ENCODE measurements at places on chromosomes 16 and 17. TPM values are rescaled to one million over a fixed set of nuclear protein-coding genes. Genes with fewer than 3 reads are reported as not detected.

GRCh38 chr16:65728167-65728566 is 606.3 kb upstream of the CDH11 start:
- DNase-seq = no peak

DNA sequence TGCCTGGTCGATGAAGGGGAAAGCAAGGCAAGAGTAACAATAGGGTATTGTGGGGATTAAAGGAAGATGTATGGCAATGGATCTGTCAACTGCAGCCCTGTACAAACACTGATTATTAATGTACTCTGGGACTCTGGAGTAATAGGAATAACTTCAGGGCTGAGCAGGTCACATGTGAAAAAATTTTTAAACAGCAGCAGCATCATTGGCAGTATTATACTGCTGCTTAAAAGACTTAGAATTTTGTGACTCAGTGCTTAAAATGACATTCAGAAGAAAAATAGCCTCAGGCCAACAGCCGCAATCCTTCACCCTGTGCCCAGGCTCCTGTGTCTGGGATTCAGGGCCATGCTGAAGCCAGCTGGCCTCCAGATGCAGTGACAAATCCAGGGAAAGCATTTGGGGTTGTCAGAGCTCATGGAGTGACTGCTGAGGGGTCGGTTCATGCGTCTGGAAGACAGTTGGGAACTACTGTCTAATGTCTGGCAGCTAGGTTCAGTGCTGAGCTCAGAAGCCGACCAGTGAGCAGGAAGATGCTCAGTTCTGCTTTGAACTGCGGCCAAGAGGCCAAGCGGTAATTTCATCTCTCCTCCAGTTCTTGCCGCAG is 22.2 kb downstream of the TEX2 start:
- no peak for DNase-seq

- DNase-seq = no peak
Measured at GRCh38 chr16:74999219-74999608, 390 bp downstream of the ZNRF1 start.

DNA sequence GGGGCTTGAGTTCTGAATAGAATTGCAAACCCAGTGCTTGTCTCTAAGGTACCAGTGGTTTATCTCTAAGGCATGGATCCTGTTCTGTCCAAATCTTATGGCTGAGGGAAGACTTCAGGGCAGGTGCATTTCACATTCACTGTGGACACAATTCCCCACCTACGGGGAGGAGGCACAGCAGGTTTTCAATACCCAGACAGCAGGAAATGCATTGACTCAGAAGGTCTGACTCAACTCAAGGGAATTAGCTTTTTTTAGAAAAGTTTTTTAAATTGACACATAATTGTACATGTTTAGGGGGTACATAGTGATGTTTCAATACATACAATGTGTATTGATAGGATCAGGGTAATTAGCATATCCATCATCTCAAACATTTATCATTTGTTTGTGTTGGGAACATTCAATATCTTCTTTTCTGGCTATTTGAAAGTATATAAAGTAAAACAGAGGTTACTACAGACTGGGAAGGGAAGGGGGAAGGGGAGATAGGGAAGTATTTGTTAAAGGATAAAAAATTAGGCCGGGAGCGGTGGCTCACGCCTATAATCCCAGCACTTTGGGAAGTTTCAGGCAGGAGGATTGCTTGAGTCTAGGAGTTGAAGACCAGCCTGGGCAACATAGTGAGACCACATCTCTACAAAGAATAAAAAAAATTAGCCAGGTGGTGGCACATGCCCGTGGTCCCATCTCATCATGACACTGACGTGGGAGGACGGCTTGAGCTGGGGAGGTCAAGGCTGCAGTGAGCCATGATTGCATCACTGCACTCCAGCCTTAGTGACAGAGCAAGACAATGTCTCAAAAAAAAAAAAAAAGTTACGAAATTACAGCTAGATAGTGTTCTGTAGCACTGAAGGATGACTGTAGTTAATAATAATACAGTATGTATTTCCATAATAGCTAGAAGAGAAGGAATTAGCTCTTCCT is 54.9 kb downstream of the RGS9 start:
- DNase-seq = peak; percentile 24

DNA sequence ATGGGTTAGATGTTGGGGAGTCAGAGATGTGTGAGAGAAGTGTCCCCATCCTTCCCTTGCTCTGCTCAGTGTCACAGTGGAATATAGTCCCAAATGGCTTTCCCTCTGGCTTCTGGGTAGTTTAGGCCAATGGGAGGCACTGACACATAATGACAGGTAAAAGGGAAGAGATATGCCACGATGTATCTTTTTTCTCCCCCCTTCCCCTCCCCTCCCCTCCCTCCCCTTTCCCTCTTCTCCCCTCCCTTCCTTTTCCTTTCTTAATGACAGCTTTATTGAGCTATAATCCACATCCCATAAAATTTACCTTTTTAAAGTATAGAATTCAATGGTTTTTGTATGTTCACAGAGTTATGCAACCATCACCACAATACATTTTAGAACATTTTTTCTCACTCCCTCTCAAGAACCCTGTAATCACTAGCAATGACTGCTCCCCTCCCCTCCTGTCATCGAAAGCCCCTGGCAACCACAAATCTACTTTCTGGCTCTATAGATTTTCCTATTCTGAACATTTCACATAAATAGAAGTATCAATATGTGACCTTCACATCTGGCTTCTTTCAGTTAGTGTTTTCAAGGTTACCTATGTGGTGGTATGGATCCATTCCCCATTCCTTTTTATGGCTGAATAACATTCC is 617 bp upstream of the CCR7 start:
- no peak for DNase-seq

GRCh38 chr17:80477647-80478478 is 1.5 kb upstream of the NPTX1 start:
- no peak for DNase-seq

DNA sequence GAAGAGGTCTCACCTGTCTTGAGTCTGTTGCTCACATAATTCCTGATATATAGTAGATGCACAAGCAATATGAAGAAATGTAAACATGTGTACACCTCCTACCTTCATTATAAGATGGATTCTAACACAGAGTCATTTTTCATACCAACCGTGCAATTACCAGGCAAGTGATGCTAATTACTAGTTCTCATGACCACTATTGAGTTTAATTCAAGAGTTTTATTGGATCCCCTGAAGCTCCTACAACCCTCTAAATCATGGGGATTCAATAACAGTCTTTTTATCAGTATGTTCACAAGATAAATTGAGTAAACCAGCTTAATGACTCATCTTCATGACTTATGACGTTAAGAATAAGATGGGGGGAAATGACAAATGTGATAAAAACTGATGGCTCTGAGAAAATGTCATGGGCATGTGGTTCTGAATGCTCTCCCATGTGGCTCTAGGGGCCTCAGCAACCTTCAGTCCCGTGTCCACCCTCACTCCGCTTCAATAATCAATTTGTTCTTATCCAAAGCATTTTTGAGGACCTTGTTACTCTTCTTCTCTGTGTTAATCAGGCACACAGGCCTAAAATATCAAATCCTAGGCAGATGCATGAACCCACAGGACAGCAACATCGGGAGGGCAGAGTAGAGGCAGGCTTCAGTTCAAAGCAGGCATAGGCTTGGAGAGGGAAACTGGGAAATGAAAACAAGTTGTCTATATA is 42.8 kb downstream of the PRAC1 start:
- DNase-seq = no peak

DNA sequence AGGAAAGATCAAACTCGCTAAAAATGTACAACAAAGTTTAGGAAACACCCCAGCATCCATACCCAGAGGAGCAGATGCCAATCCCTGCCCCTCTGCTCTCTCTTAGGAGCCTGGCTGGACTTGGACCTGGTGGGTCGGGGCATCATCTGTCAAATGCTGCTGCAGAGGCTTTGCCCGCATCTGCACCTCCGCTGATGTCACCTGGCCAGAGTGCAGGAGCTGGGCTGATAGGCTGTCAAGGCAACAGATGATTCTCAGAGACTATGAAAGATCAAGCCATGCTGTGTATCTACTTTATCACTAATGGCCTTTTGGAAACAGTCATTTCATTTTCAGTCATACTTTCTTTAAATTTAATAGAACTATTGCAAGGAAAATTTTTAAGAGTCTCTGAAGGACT is 15.9 kb upstream of the LCMT1 start:
- no peak for DNase-seq

GRCh38 chr16:89787365-89787805 is 29.1 kb downstream of the FANCA start:
- no peak for DNase-seq

COPZ2 gene
- 7.4 TPM for total RNA-seq
